Ammon's horn (tissue), 1 donor: ENCODE measurements at places on chromosomes 11 and 22.
A peak's percentile ranks its signal among the peaks of the same experiment; 100 is the strongest.

GRCh38 chr11:120556797-120557196, 45.2 kb downstream of the GRIK4 start:
- DNase-seq: no peak

DNA sequence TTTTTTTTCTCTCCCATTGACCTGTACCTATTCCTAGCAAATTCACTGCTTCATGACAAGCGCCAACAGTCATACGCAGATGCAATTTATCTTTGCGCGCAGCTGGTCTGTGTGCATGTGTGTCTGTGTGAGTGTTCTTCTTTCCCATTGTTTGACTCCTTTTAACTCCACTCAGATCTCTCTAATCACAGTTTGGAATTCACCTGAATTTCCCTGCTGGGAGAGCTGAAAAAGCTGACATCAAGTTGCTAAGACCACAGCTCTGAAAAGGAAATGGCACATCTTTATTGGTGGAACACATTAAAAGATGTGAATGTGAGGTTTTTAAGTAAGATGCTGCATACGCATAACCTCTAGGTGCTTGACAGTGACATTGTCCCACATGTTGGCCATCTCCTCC, 187.4 kb upstream of the MTMR2 start:
- DNase-seq: no peak

- peak; percentile 77 for DNase-seq
Measured at GRCh38 chr11:11640996-11641395, 19.2 kb upstream of the GALNT18 start.

GRCh38 chr22:39144101-39144767, 8.2 kb downstream of the CBX7 start:
- peak; percentile 29 for DNase-seq

DNA sequence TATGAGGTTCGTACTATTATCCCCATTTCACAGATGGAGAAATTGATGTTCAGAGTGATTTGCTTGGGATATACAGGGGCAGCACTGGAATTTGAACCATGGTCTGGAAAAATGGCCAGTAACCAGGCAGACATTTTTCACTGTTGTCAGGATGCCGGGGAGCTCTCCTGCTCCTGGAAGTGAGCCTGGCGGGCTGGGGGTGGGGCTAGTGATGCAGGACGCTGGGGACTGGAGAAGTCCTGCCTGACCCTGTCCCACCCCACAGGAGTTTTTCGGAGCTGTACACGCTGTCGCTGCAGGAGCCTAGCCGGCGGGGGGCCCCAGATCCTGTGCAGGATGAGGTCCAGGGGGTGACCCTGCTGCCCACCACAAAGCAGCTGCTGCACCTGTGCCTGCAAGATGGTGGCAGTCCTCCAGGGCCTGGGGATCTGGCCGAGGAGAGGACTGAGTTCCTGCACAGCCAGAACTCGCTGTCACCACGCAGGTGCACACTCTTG, 11.1 kb downstream of the SIPA1 start:
- peak; percentile 25 for DNase-seq

DNA sequence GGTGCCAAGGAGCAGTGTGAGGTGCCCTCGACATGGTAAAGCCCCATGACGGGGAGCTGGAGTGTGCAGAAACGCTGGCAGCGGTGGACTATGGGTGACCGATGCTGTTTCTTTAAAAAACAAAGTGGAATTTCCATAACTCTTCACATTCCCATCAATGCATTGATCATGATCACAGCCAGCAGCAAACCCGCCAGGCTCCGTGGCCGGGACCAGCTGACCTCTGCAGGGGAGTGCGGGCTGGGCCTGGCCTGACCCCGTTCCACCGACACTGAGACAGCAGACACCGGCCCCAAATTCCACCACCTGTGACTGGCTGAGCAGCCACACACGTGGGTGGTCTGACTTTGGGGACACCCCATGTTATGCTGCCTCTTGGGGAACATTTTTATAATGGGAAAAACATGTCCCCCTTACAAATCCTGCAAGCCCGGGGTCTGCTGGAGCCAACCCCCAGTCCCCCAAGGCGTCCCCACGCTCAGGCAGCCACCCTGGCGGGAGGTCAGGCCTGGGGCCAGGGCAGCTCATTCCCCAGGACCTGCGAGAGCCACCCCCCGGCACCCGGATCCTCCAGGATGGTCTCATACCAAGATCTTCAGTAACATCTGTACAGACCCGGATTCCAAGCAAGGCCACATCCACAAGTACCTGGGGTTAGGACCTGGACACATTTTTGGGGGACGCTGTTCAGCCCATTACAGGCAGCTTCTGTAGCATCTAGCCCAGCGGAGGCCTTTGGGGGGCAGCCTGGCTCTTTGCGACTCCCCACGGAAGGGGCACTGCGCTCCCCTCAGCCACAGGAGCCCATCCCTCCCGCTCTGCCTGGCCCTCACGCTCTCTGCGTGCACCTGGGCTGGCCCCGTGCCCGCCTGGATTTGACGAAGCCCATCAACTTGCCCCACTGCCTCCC, 20.6 kb downstream of the OSBPL5 start:
- DNase-seq: no peak

- DNase-seq: no peak
Measured at GRCh38 chr11:48006301-48006992, 26.1 kb downstream of the PTPRJ start.

DNA sequence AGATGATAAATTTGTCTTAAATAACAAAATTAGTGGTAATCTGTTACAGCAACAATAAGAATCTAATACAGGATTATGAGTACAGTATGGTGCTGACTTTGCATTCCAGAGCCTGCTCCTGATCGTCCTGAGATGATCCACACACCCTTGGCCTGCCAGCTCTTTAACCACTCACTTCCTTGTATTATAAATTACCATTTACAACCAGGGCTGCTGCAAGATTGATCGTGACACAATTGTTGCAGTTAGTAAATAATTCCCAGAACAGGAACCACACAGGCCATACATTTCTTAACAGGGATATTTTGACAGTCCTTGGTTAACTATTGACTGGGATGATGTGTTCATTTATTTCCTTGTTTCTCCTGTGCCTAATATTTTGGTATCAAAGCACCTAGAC, 3.8 kb upstream of the CBLIF start:
- no peak for DNase-seq
